ENCODE measurements at places on chromosomes 12 and 14. TPM values are rescaled to one million over a fixed set of nuclear protein-coding genes. Genes with fewer than 3 reads are reported as not detected.

LALBA gene
- total RNA-seq = not detected

RNFT2 gene
- 2.6 TPM for total RNA-seq

CCDC88C gene
- total RNA-seq = 34.1 TPM

DNAI7 gene
- total RNA-seq = 0.49 TPM

GPRC5A gene
- 886 TPM for total RNA-seq

MORN3 gene
- 0.67 TPM for total RNA-seq

LRRC10 gene
- total RNA-seq = not detected

SERPINA10 gene
- total RNA-seq = not detected

KRT82 gene
- not detected for total RNA-seq

GRCh38 chr12:96880220-96880619, 26.8 kb upstream of the NEDD1 start:
- H3K4me1 ChIP-seq = no peaks in the 10 kb centered on the region
- no peak overlapping the region for H3K4me3 ChIP-seq
- H3K27ac ChIP-seq = no peak overlapping the region

DNA sequence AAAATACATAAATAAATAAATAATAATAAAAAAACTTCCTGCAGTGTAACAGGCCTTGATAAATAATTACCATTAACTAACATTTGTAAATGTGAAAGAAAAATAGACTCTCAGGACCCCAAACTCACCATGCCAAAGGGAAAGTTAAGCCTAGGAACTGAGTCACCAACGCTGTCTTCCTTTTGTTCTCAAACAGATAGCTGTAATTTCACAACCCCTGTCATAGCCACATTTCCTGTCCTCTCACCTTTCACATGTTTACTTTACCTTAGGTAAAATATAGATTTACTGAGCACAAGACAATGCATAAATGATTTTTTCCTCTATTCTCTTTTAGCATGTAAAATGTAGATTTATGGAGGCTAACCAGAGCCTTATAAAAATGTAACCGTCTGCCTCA, 35.9 kb upstream of the CHST11 start:
- no peak overlapping the region for H3K4me3 ChIP-seq
- H3K27ac ChIP-seq = no peak overlapping the region
- no peaks in the 10 kb centered on the region for H3K36me3 ChIP-seq
- DNase-seq = no peak
- H3K4me1 ChIP-seq = no peaks in the 10 kb centered on the region

DNA sequence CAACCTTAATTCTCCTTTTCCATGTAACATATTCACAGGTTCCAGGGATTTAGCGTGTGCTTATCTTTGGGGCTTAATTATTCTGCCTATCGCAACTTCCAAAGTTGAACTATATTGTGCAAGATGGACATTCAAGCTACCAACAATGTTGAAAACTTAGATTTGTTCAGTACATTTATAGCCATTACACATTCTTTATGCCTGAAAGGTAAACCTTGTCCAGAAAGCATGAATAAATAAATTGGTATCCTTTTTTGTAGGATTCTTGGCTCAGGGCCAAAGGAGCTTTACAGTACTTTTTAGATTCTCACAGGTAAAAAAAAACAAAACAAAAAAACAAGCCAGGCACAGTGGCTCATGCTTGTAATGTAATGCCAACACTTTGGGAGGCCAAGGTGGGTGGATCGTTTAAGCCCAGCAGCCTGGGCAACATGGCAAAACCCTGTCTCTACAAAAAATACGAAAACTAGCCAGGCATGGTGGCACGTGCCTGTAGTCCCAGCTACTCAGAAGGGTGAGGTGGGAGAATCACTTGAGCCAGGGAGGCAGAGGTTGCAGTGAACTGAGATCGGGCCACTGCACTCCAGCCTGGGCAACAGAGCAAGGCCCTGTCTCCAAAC, 3.3 kb downstream of the C12orf56 start:
- DNase-seq = no peak
- H3K27me3 ChIP-seq = peaks cover 17% of the 10 kb centered on the region
- no peak overlapping the region for H3K4me3 ChIP-seq
- H3K27ac ChIP-seq = no peak overlapping the region

DNA sequence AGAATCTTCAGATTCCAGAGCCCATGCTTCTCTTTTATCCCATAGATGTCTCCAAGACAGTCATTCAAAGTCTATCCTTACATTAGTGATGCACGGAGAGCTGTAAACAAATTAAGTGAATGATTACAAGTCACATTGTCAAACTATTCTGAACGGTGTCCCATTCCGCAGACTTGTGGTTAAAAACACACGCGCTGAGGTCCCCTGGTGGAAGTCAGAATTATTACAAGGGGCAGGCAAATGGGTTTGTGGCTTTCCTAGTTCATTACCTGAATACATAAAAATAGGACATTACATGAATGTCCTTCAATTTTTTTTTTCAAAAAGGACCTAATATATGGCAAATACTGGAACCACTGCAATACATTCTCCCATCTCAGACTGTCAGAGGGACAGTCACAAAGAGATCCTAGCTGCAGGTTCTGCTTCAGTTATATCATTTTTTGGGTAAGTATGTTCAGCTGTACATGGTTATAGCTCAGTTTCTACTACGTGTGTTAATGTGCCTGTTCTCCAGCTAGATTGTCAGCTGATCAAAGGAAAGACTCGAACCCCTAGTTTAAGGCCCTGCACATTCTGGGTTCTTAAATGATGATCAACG, 53.1 kb upstream of the STON2 start:
- H3K36me3 ChIP-seq = no peaks in the 10 kb centered on the region
- H3K27ac ChIP-seq = no peak overlapping the region
- no peaks in the 10 kb centered on the region for H3K27me3 ChIP-seq
- no peak overlapping the region for H3K4me3 ChIP-seq

DNA sequence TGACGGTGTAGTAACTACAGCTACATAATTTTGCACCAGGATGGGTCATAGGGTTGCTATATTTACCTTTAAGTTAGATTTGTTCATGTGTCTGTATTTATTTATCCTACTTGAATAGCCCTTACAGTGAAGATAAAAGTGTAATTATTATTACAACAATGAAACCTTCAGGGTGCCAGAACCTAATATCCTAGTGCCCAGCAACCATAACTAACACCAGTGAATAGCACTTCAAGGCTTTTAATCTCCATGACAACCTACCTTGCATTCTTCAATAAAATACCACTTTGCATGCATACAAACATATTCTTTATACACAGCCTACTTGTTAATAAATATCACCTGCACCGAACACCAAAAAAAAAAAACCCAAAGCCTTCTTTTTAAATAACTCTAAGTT, 58.7 kb upstream of the G2E3 start:
- H3K36me3 ChIP-seq = no peaks in the 10 kb centered on the region
- H3K4me3 ChIP-seq = no peak overlapping the region
- H3K27me3 ChIP-seq = no peaks in the 10 kb centered on the region
- no peaks in the 10 kb centered on the region for H3K4me1 ChIP-seq
- H3K27ac ChIP-seq = no peak overlapping the region

GRCh38 chr12:94616203-94616729, 34.1 kb downstream of the TMCC3 start:
- DNase-seq = no peak
- H3K4me3 ChIP-seq = no peak overlapping the region
- no peak overlapping the region for H3K27ac ChIP-seq
- H3K4me1 ChIP-seq = peaks cover 9% of the 10 kb centered on the region
- H3K36me3 ChIP-seq = no peaks in the 10 kb centered on the region

DNA sequence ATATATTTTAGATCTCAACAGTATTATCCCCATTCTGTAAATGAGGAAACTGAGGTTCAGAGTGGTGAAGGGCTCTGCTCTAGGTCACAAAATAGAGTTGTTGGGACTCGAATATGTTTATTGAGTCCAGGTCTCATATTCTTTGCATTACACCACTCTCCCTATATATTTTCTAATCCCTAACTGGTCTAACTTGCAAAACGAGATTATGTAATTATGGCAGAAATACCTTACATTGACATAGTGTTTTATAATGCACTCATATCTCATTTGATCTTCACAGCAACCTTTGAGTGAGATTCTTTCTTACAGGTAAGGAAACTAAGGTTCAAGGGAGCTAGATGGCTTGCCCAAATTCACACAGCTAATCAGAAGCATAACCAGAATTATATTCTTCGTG, 106.9 kb upstream of the LRIG3 start:
- H3K36me3 ChIP-seq = no peaks in the 10 kb centered on the region
- no peak overlapping the region for H3K27ac ChIP-seq
- H3K4me3 ChIP-seq = no peak overlapping the region
- H3K4me1 ChIP-seq = no peaks in the 10 kb centered on the region
- no peak for DNase-seq

DNA sequence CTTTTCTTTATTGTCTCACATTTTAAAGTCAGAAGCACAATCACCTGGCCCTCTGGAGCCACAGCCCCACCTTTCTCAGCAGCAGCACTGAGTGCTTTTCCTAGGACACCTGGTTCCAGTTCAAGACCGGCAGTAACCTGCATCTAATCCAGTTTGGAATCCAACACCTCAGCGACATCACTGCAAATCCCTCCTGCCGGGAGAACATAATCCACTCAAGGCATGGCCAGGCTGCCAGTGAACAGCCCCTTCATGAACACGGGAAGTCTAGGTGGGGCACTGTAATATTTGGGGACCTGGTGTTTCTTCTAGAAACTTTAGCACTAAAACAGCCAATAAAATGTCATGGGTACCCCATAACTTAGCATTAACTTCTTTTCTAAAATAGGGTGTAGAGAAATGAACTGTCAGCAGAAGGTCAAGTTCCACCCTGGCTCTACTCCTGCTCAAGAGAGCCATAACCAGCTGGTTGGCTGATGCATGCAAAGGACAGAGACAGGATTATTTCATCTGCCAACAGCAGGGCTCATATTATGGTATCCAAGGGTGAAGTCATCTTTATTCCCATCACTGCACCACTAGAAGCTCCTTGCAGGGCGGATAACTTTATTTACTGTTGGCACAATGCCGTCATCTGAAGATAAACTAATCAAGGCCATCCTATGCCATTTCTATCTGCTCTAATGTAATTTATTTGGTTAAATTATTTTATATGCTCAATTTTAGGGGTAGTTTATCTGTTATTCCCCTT, 76.7 kb downstream of the TTC7B start:
- H3K4me1 ChIP-seq = no peaks in the 10 kb centered on the region
- peak overlapping the region; percentile 28 for H3K27ac ChIP-seq
- H3K36me3 ChIP-seq = no peaks in the 10 kb centered on the region
- H3K4me3 ChIP-seq = no peak overlapping the region
- DNase-seq = no peak

GRCh38 chr12:50103767-50104321, at the start of gene GPD1:
GPD1 (plus strand) TSS chr12:50104008; CDS start chr12:50104051, 43 bp downstream.
- peak within 1 kb of the TSS; percentile 25 for H3K4me3 ChIP-seq
- DNase-seq = peak; percentile 91
- H3K27ac ChIP-seq = peak within 1 kb of the TSS; percentile 33
- H3K4me1 ChIP-seq = peaks cover 8% of the 10 kb centered on the region
- H3K36me3 ChIP-seq = peaks cover 25% of the 10 kb centered on the region

GRCh38 chr12:28622406-28622805, 432.1 kb downstream of the CCDC91 start:
- DNase-seq = no peak
- no peaks in the 10 kb centered on the region for H3K27me3 ChIP-seq
- no peak overlapping the region for H3K27ac ChIP-seq
- no peak overlapping the region for H3K4me3 ChIP-seq
- no peaks in the 10 kb centered on the region for H3K4me1 ChIP-seq
- H3K36me3 ChIP-seq = no peaks in the 10 kb centered on the region

GRCh38 chr12:6215120-6215807, 15.1 kb downstream of the CD9 start:
- peak overlapping the region; percentile 88 for H3K27ac ChIP-seq
- H3K27me3 ChIP-seq = no peaks in the 10 kb centered on the region
- no peak for DNase-seq
- peaks cover 17% of the 10 kb centered on the region for H3K36me3 ChIP-seq

GRCh38 chr14:69487226-69487625, 2.7 kb downstream of the PLEKHD1 start:
- H3K36me3 ChIP-seq = no peaks in the 10 kb centered on the region
- DNase-seq = no peak
- peaks cover 18% of the 10 kb centered on the region for H3K4me1 ChIP-seq
- no peak overlapping the region for H3K4me3 ChIP-seq

DNA sequence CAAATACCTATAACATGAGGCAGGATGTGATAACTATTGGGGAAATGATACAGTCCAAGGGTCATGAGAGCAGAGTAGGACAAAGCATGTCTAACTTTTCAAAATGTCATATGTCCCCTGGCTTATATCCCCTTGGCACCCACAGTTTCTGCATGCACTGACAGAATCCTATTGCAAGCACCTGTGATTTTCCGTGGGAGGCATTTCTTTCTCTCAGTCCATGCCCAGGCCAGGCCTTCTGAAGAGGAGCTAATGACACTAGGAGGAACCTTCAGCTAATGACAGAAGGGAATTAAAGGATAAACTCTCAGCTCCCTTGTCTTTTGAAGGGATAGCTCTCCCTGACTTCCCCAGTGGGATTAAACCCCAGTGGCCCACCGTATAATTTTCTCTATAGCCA, 249.2 kb downstream of the TTC6 start:
- no peak overlapping the region for H3K27ac ChIP-seq
- H3K4me1 ChIP-seq = no peaks in the 10 kb centered on the region
- H3K36me3 ChIP-seq = no peaks in the 10 kb centered on the region
- H3K4me3 ChIP-seq = no peak overlapping the region

DNA sequence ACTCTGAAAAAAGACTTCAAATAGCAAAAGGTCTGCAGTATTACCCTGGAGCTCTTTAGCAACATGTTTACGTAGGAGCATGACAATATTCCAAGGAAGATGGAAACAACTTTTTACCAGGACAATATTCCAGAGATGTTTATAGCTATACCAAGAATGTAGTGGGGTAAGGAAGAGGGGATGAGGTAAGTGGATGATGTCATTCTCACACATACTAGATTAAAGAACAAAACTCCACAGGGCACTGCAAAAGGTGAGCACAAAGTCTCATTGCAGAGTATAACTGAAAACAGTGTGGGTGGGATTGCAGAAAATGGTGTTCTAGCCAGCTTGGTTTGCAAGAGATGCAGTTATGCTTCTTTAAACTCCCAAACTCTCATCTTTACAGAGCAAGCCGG, 8.4 kb downstream of the CMTM5 start:
- H3K4me1 ChIP-seq = no peaks in the 10 kb centered on the region
- no peaks in the 10 kb centered on the region for H3K36me3 ChIP-seq

- H3K36me3 ChIP-seq = no peaks in the 10 kb centered on the region
- H3K27me3 ChIP-seq = no peaks in the 10 kb centered on the region
- no peak overlapping the region for H3K27ac ChIP-seq
- peaks cover 40% of the 10 kb centered on the region for H3K4me1 ChIP-seq
- H3K4me3 ChIP-seq = no peak overlapping the region
These were observed 47.9 kb downstream of the PPP1R12A start for GRCh38 chr12:79886917-79887519.

Measured in upper lobe of right lung (tissue), 1 donor.